ENCODE measurements at places on chromosomes 6 and 20. TPM values are rescaled to one million over a fixed set of nuclear protein-coding genes. Genes with fewer than 3 reads are reported as not detected.
A peak's percentile ranks its signal among the peaks of the same experiment; 100 is the strongest.

The KHDC3L gene
- not detected for total RNA-seq

The HSPA12B gene
- total RNA-seq = not detected

The UBE2C gene
- 423 TPM for total RNA-seq

The THBS2 gene
- 0.07 TPM for total RNA-seq

The DPPA5 gene
- not detected for total RNA-seq

The NKX2-2 gene
- total RNA-seq = not detected

The CCR6 gene
- total RNA-seq = not detected

GRCh38 chr6:21807299-21808044, 213.9 kb downstream of the SOX4 start:
- no peaks in the 10 kb centered on the region for H3K36me3 ChIP-seq
- H3K27me3 ChIP-seq = no peaks in the 10 kb centered on the region
- no peak for DNase-seq
- no peak overlapping the region for H3K27ac ChIP-seq

DNA sequence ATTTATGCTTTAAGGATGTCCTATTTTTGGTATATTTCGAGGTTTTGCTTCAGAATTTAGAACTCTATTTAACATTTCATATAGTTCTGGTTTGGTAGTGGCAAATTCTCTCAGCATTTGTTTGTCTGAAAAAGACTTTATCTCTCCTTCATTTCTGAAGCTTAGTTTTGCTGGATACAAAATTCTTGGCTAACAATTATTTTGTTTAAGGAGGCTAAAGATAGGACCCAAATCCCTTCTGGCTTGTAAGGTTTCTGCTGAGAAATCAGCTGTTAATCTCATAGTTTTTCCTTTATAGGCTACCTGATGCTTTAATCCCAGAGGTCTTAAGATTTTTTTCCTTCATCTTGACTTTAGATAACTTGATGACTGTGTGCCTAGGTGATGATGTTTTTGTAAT, 162.7 kb upstream of the B3GAT2 start:
- DNase-seq = no peak
- no peaks in the 10 kb centered on the region for H3K4me1 ChIP-seq
- no peak overlapping the region for H3K4me3 ChIP-seq
- no peaks in the 10 kb centered on the region for H3K36me3 ChIP-seq

GRCh38 chr6:41201764-41202173, 820 bp upstream of the TREML2 start:
- no peaks in the 10 kb centered on the region for H3K36me3 ChIP-seq
- H3K27ac ChIP-seq = no peak overlapping the region
- H3K27me3 ChIP-seq = no peaks in the 10 kb centered on the region
- DNase-seq = no peak

GRCh38 chr6:12232339-12232738, 57.8 kb upstream of the EDN1 start:
- peaks cover 26% of the 10 kb centered on the region for H3K4me1 ChIP-seq
- DNase-seq = no peak
- no peak overlapping the region for H3K27ac ChIP-seq
- H3K36me3 ChIP-seq = no peaks in the 10 kb centered on the region
- no peaks in the 10 kb centered on the region for H3K27me3 ChIP-seq

- no peak overlapping the region for H3K4me3 ChIP-seq
- H3K27ac ChIP-seq = no peak overlapping the region
- DNase-seq = no peak
- no peaks in the 10 kb centered on the region for H3K4me1 ChIP-seq
- H3K36me3 ChIP-seq = 0 out of 2 replicates have a peak, but pooled peaks cover 3% of the 10 kb centered on the region
Observed at GRCh38 chr20:51634877-51635276, 92.4 kb upstream of the NFATC2 start.

GRCh38 chr20:55977690-55978459, 27.4 kb downstream of the CBLN4 start:
- H3K4me3 ChIP-seq = no peak overlapping the region
- H3K27ac ChIP-seq = no peak overlapping the region
- H3K4me1 ChIP-seq = no peaks in the 10 kb centered on the region
- no peak for DNase-seq
- H3K27me3 ChIP-seq = no peaks in the 10 kb centered on the region
- no peaks in the 10 kb centered on the region for H3K36me3 ChIP-seq

DNA sequence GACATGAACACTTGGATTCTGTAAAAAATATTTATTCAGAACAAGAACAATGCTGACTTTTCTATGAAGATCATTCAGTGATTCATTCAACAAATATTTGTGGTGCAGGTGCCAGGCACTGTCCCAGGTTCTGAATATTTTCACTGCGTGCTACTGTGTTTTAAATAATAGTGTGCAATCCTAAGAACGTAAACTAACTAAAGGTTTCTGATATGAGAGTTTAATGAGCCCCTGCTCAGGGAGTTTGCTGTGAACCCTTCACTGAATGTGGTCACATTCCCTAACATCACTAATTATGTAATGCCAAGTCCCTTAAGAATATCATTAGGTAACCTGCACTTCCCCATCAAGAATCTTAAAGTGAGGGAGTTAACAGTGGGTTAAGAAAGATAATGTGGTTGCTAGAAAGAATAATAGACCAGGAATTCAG, 1.7 kb upstream of the TMEM170B start:
- DNase-seq = no peak
- H3K27me3 ChIP-seq = no peaks in the 10 kb centered on the region
- H3K4me1 ChIP-seq = peaks cover 13% of the 10 kb centered on the region
- no peak overlapping the region for H3K4me3 ChIP-seq
- no peak overlapping the region for H3K27ac ChIP-seq
- no peaks in the 10 kb centered on the region for H3K36me3 ChIP-seq

- H3K4me3 ChIP-seq = no peak overlapping the region
- H3K27ac ChIP-seq = no peak overlapping the region
Observed at GRCh38 chr20:58179432-58180099, 48.9 kb downstream of the ANKRD60 start.

DNA sequence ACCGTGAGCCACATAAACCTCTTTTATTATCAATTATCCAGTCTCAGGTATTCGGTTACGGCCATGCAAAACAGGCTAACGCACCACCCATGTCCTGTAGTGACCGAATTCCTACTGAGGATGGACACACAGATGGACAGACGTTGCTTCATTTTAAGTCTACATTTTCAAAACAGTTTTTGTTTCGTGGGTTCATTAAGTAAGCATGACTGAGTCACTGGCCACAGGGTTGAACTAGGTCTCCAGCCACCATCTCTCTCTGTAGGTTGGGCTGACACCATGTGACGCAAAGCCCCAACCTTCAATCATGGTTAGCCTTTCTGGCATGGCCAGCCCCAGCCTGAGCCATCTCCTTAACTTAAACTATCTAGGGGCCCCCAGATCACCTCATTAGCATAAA, 110.0 kb upstream of the SLC22A23 start:
- H3K4me3 ChIP-seq = no peak overlapping the region
- H3K4me1 ChIP-seq = peaks cover 16% of the 10 kb centered on the region
- no peak for DNase-seq
- H3K36me3 ChIP-seq = no peaks in the 10 kb centered on the region

DNA sequence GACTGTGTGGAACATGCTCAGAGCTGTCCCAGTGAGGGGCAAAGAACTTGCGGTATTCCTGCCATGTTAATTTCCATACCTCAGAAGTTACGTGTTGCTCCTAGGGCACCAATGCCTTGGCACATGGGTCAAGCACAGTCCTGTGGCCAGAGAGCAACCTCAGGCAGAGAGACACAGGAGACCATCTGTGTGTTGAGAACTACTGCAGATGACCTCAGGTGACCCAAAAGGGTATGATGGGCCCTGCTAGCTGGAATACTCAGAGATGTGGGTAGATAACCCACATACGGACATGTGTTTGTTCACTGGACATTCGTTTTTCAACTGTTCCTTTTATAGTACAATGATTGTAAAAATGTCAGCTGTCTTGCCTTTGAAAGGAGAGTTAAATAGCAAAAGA, 71.5 kb upstream of the BMP2 start:
- H3K36me3 ChIP-seq = no peaks in the 10 kb centered on the region
- H3K4me3 ChIP-seq = no peak overlapping the region

DNA sequence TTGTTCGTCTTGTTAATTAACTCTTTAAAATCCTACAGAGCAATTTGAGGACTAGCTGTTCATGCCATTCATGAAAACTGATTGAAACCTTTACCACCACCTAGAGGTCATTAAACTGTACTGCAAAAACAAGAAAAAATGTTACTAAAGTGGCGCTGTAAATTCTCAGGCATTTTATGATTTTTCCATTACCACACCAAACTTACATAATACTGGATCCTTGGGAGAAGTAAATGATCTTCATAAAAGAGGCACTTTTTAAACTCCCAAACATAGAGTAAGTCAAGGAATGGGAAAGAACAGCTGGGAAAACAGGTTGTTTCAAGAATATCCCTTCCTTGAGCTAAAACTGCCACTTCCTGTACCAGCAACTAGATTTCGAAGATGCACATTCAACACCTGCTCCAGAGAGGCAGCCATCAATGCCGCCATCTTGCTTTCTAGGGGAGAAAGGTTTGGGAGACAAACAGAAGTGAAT, 54.3 kb downstream of the MYLIP start:
- H3K36me3 ChIP-seq = no peaks in the 10 kb centered on the region
- H3K4me3 ChIP-seq = no peak overlapping the region
- H3K27ac ChIP-seq = peak overlapping the region; percentile 35
- DNase-seq = no peak
- H3K27me3 ChIP-seq = no peaks in the 10 kb centered on the region
- peaks cover 36% of the 10 kb centered on the region for H3K4me1 ChIP-seq

DNA sequence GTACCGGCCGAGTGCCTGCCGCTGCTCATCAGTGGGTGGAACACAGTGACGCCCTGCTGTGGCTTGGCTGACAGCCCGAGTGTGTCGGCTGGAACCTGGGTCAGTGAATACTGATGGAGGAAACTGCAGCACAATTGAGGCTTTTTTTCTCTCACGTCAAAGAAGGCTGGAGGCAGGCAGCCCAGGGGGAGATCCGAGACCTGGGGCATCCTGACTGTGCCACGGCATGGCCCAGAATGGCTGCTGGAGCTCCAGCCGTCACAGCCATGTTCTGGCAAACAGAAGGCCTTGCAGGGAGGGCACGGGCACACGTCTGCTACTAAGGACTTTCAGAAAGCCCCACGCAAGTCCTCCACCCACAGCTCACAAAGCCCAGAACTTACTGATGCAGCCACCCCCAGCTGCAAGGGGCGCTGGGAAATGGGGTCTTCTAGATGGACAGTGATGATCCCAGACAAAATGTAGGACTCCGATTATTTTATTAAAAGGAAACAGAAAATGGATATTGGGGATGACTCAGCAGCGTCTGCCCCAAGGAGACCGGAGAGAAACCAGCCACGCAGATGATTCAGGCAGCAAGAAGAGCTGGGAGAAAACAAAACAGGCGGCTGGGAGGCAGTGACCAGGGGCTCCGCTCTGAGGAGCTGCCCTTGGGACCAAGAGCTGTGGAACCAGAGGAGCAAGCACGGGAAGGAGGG, 140.0 kb downstream of the TAF4 start:
- H3K4me1 ChIP-seq = no peaks in the 10 kb centered on the region
- no peak overlapping the region for H3K4me3 ChIP-seq
- DNase-seq = no peak

GRCh38 chr20:31476643-31477215, 1.6 kb downstream of the REM1 start:
- no peak overlapping the region for H3K27ac ChIP-seq
- H3K4me1 ChIP-seq = peaks cover 7% of the 10 kb centered on the region
- no peak overlapping the region for H3K4me3 ChIP-seq
- H3K36me3 ChIP-seq = no peaks in the 10 kb centered on the region
- H3K27me3 ChIP-seq = no peaks in the 10 kb centered on the region
- DNase-seq = no peak

- no peak for DNase-seq
- peaks cover 9% of the 10 kb centered on the region for H3K4me1 ChIP-seq
- H3K4me3 ChIP-seq = no peak overlapping the region
- 0 out of 2 replicates have a peak, but pooled peaks cover 1% of the 10 kb centered on the region for H3K36me3 ChIP-seq
- no peak overlapping the region for H3K27ac ChIP-seq
Observed at GRCh38 chr20:48594533-48594932, 233.3 kb downstream of the PREX1 start.

- no peak for DNase-seq
- peaks cover 21% of the 10 kb centered on the region for H3K4me1 ChIP-seq
- no peaks in the 10 kb centered on the region for H3K36me3 ChIP-seq
- H3K27me3 ChIP-seq = no peaks in the 10 kb centered on the region
Observed at GRCh38 chr6:15305909-15306308, 60.0 kb downstream of the JARID2 start.

DNA sequence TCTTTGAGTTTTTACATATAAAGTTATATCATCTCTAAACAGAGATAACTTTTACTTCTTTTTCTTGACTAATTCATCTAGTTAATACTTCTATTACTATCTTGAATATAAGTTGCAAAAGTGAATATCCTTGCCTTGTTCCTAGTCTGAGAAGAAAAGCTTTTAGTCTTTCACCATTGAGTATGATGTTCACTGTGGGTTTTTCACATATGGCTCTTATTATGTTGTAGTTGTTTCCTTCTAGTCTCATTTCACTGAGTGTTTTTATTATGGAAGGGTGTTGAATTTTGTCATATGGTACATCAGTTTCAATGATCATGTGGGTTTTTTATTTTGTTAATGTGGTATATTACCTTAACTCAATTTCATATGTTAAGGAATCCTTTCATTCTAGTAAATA, 488.3 kb downstream of the COL12A1 start:
- no peak for DNase-seq
- H3K36me3 ChIP-seq = no peaks in the 10 kb centered on the region
- no peak overlapping the region for H3K4me3 ChIP-seq
- no peak overlapping the region for H3K27ac ChIP-seq

DNA sequence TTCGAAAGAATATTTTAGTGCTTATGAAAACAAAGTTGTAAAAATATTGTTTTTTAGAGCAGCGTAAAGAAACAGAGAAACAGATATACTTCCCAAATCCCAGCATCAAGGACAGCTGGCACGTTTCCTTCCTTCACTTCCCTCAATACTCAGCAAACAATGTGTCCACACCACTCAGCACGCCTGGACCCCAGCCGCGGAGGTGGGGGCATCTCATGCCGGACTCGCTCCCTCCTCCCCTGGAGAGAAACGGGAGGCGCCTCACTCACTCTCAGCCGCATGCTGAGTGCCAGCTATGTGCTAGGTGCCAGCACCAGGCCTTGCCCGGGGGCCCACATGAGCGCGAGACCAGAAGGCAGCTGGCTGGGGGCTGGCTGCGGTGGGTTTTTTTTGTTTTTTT, 34.7 kb downstream of the SLC2A4RG start:
- no peaks in the 10 kb centered on the region for H3K27me3 ChIP-seq
- H3K36me3 ChIP-seq = no peaks in the 10 kb centered on the region
- no peak for DNase-seq
- no peak overlapping the region for H3K4me3 ChIP-seq

- no peak overlapping the region for H3K4me3 ChIP-seq
- no peaks in the 10 kb centered on the region for H3K36me3 ChIP-seq
- no peaks in the 10 kb centered on the region for H3K4me1 ChIP-seq
- H3K27me3 ChIP-seq = no peaks in the 10 kb centered on the region
- DNase-seq = no peak
Observed at GRCh38 chr6:70538376-70538775, 28.4 kb upstream of the SDHAF4 start.

- no peaks in the 10 kb centered on the region for H3K27me3 ChIP-seq
- DNase-seq = no peak
- no peak overlapping the region for H3K4me3 ChIP-seq
- H3K36me3 ChIP-seq = no peaks in the 10 kb centered on the region
Observed at GRCh38 chr6:42774201-42774600, 7.7 kb upstream of the BICRAL start.

All from Caco-2 (cell line).